ENCODE measurements at places on chromosomes 16 and 17.
A peak's percentile ranks its signal among the peaks of the same experiment; 100 is the strongest.

- DNase-seq: peak; percentile 17
These were observed 949 bp upstream of the GSPT1 start for GRCh38 chr16:11916524-11917285.

GRCh38 chr17:7156342-7156940, 22.7 kb downstream of the ASGR1 start:
- no peak for DNase-seq

DNA sequence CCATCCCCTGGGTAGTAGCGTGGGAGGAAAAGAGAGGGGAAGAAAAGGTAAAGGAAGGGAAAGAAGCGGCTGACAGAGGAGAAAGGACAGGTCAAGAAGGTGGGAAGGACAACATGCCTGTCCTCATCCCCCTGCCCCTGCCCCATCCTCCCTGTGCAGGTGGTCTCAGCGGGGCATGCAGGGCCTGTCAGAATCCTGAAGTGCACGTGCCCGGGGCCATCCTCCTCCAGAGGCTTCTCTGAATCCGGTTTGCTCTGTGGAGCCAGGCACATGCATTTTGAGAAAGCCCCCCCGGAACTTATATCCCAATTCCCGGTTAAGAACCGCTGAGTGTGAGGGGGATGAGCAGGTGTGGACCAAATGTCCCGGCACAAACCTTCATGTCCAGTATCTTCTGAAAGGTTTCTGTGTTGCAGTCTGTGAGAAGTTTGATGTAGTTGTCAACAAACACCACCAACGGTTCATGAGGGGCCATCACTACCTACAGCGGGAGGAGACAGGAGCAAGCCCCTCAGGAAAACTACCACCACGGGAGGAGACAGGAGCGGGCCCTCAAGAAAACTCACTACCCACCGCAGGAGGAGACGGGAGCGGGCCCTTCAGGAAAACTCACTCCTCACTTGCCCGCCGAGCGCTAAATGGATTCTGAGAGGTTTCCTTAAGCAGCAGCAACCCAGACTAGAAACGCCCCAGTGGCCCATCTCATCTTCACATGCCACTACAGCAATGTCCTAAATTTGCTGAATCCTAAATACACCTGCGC, 167.0 kb upstream of the RPH3AL start:
- DNase-seq: no peak

DNA sequence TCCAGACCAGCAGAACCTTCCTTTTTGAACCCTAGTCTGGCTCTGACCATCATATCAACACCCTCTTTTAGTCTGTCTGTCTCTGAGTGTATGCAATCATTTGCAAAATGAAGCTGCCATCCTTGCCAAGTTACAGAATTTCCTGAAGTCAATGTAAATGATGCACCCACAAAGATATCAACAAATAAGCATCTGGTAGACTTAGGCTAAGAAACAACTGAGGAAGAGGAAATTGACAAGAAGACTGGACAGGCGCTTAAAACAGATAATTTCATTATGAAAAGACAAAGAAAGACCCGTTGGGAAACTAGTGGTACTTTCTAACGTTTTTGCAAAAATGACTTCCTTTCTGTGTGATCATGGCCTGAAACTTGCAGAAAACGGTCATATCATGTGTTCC, 24.7 kb upstream of the CIITA start:
- no peak for DNase-seq

GRCh38 chr16:842061-842476, 41.5 kb upstream of the GNG13 start:
- no peak for DNase-seq

- no peak for DNase-seq
These were observed 156.4 kb downstream of the PRKCA start for GRCh38 chr17:66458782-66459181.

DNA sequence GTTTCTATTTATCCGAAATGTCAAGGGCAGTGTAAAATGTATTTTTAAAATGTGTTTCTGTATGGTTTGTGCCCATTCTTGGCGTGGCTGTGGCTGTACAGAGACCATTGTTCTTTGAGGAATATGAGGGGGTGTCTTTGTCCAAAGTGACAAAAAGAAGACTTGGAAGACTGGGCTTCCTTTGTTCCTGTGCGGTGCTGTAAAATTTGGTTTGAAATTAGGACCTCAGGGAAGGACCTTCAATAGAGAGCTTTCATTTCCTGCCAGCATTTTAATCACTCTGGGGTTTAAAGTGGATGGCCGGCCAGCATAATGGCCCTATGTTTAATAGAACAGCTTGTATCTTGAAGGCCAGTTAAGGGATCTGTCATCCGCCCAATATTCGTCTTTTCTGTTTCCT, 190.1 kb upstream of the TBX2 start:
- DNase-seq: no peak

- DNase-seq: no peak
These were observed 2.4 kb downstream of the CRLF3 start for GRCh38 chr17:30821871-30822723.

GRCh38 chr17:51765282-51766135, 393.0 kb downstream of the CA10 start:
- no peak for DNase-seq

DNA sequence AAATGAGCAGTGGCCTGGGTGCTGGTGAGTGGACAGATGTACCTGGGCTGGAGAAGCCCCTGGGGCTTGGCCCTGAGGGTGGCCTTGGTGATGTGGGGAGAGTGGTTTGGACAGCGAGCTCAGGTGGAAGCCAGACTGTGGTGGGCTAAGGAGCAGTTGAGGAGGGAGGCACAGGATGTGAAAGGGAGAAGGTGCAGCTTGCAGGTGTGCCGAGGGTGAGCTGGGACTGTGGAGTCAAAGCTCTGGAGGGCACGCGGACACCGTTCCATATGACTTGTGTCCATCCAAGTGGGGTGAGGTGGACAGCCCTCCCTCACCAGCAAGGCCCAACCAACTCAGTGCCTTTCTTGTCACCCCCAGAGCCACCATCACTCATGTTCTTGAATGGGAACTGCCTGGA, 170.8 kb upstream of the ZNF267 start:
- no peak for DNase-seq

DNA sequence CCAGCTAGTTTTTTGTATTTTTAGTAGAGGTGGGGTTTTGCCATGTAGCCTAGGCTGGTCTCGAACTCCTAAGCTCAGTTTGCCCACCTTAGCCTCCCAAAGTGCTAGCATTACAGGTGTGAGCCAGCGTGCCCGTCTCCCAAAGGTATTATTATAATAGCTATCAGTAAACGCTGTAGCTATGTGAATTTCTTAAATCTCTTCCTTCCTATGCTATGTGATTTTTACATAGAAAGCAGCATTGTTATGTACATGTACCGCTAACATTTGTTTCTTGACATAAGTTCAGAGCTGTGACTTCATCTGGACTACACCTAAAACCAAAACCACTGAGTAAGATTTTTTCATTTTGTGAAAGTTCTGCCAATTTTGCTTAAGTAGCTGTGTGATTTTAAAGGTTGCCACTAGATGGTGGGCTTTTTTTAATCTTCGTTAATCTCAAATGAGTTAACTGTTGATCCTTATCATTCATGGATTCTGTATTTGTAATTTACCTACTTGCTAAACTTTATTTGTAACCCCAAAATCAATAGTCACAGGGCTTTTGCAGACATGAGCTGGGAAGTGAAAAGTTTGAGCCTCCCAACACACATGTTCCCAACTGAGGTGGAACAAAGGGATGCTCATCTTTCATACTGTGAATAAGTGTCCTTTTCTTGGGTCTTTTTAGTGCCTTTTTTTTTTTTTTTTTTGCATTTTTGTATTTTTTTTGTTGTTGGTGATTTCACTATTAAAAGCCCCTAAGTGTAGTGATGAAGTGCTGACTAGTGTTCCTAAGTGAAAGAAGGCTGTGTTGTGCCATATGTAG, 21.9 kb downstream of the PRKAR1A start:
- peak; percentile 49 for DNase-seq

- DNase-seq: no peak
These were observed 4.0 kb downstream of the SLC16A13 start for GRCh38 chr17:7039832-7040231.

DNA sequence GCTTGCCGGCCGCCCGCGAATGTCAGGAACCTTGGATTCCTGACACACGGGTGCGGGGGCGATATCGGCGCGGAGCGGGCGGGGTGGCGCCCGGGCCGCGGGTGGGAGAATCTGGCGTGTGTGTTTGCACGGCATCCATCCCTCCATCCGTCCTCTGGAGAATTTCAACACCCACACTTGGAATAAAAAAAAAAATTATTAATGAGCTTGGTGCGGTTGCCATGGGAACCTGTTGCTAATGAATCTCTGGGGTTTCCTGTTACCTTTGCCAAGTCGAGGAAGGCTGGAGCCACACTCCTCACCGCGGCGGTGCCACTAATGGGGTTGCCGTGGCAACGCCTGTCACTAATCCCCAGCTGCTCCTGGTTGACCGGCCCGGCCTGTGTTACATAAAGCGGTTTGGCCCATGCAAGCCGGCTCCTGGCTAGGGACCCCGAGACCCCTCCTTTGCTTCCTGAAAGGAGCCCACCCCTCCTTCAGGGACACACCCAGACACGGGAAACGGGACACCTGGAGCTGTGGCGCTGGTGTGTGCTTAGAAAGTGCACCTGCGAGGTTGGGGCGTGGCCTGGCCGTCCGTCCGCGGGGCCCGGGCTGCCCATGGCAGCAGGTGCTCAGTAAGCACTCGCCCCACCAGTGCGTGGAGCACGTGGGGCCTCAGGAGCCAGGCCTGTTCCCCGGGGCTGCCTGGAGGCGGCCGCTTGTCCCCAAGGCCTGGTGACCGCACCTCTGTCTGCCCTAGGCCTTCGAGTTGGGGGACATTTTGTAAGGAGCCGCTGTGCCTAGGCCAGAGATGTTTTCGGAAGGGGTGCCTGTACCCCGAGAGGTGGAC, 14.6 kb downstream of the CACNA1H start:
- no peak for DNase-seq

DNA sequence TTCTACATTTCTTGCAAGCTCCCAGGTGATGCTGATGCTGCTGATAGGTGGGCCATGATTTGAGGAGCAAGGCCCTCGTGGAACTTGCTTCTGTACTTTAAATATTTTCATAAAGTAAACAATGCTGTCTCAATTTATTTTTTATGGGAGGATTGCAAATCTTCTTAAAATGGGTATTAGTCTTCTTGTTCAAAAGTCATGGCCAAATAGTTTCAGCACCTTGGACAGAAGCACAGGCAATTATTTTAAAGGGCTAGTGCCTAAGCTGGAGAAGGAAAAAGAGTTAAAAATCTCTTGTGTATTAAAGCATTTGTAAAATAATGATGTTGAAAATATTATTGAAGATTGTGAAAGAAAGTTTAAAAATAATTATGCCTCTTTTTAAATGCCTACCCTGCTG, 50.5 kb downstream of the GPR139 start:
- no peak for DNase-seq

GRCh38 chr17:45227101-45227925, 5.6 kb downstream of the FMNL1 start:
- no peak for DNase-seq

GRCh38 chr16:50573947-50574744, 25.9 kb downstream of the NKD1 start:
- no peak for DNase-seq
